Frontal cortex (tissue), 4 donors: ENCODE measurements at places on chromosomes 6 and 20. TPM values are rescaled to one million over a fixed set of nuclear protein-coding genes. Genes with fewer than 3 reads are reported as not detected.

DNA sequence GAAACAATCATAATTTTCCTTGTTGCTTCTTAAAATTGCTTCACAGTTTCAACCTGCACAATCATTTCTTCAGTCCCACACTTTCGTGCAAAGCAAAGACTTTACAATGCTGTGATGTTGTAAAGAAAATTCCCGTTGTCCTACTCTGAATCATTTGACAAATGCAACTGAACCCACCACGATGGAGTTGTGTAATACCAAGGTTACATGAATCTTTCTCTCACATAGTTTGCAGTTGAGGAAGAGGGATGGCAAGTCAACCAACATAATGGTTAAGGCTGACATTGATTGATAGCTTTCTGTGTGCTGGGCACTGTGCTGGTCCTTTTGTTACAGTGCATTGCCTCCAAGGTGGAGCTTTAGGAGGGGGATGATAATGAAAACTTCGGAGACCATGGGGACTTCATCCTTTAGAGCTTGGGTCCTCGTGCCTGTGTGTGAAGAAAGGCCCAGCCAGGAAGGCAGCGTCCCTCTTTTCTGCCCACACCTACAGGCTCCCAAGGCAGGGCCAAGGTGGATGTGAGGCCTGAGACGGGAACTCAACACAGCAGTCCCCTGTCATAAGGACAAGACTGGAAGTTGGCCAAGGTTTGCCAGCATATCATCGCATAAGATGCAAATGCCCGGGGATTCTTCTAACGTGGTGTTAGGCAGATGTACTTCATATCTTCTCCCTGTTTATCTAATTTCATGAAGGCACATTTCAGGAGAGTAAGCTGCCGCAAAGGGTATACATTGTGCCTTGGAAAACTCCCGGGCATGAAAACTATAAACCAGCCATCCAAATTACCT, 96.9 kb downstream of the LY86 start:
- no peak for DNase-seq

DNA sequence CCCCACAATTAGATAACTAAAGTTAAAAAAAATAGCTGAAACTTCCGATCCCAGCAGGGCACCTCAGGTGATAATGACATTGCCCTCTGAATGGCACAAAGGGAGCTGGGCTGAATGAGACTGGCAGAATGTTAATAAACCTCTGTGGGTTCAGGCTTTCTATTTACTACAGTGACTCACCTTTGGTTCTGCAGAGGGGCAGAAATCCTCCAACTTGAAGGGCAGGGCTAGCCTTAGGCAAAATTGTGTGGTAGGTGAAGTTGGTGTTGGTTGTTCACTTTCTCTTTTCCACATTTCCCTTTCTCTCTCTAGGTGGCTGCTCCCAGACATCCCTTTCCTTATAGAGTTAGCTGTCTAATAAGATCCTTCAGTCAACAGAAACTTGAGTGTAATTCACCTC, 625.2 kb downstream of the EPM2A start:
- no peak for DNase-seq

GRCh38 chr6:26270486-26270861, 94.5 kb upstream of the BTN3A2 start:
- no peak for DNase-seq

GRCh38 chr20:24580855-24581254, 111.4 kb downstream of the SYNDIG1 start:
- DNase-seq: no peak

DNA sequence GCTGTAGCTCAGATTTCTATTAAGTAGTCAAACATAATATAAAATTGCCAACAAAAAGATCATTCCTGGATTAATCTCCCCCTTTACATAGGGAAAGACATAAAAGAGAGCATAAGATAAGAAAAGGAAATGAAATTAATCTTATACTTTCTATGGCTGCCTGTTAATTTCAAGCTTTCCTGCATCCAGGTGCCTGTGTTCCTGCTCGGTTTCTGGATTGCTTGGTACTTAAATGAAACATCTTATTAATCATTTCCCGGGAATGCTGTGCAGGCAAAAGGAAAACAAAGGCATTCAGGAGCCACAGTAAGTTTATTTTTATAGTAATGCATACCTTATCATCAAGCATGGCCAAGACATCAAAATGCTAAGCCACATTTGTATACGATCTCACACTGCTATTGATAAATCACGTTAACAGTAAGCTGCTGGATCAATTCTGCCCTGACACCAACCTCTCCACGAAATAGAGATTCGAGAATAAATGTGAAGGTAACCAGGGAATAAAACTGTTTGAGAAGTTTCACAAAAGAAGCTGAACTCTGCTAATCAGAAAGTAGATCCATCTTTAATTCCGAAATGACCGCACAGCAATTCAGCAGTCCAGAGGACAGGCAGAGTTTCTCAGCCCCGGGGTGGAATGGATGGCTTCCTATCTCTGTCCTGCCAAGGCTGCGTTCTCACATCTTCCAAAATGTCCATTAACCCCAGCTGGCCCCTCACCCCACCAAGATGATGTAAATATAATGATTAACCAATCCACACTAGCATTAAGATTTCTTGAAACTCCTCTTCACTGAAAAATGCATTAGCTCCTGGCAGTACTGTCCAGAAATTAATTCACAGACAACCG, 32.6 kb upstream of the APCDD1L start:
- no peak for DNase-seq

DNA sequence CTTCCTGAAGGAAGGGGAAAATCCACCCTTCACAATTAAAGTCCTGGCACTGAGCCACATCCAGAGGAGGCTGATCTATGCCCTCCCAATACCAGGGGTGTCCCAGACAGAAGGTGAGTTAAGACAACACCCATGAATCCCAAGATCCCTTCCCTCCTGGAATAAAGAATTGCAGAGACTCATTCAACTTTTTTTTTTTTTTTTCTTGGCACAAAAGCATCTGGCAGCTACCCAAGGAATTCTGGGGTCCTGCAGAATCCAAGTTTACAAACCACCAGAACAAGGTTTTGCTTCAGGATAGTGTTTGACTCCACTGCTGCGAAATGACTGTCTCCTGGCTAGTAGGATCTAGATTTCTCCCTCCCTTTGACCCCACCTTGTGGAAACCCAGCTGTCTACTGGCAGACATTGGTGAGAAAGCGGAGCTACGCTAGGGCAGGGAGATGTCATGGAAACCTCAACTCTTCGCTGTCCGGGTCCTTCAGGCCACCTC, 37.4 kb downstream of the JAG1 start:
- no peak for DNase-seq

DNA sequence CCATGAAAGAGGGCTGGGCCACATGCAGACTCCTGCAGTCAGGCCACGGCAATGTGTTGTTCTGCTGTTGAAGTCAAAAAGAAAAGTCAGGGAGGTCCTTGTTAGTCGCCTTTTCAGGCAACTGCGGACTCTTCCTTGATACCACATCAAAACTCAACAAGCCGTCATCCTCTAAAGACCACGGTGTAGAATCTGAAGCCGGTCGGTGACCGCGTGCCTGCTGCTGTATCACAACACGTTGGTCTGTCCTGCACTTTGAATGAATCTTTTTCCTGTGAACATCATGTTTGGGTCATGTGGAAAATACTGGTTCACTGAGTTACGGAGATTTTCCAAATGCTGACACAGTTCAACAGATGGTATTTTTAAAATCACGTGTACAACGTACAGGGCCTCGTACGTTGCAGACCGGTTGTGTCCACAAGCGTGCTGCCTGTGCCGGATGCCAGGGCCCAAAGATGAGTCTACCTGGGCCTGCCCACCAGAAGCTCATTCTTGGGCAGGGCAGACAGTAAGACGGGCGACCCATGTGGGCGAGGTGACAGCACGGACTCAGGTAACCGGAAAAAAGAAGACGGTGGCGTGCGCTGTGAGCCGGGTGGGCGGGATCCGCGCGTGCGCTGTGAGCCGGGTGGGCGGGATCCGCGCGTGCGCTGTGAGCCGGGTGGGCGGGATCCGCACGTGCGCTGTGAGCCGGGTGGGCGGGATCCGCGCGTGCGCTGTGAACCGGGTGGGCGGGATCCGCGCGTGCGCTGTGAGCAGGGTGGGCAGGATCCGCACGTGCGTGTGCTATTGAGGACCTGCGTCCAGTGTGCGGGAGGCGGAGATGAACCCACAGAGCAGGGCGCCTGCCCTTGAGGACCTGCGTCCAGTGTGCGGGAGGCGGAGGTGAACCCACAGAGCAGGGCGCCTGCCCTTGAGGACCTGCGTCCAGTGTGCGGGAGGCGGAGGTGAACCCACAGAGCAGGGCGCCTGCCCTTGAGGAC, 114.5 kb downstream of the FAM120B start:
- no peak for DNase-seq

GRCh38 chr20:19817017-19817416, 59.0 kb downstream of the RIN2 start:
- no peak for DNase-seq

GRCh38 chr20:49765846-49766541, 46.6 kb upstream of the SLC9A8 start:
- DNase-seq: no peak

DNA sequence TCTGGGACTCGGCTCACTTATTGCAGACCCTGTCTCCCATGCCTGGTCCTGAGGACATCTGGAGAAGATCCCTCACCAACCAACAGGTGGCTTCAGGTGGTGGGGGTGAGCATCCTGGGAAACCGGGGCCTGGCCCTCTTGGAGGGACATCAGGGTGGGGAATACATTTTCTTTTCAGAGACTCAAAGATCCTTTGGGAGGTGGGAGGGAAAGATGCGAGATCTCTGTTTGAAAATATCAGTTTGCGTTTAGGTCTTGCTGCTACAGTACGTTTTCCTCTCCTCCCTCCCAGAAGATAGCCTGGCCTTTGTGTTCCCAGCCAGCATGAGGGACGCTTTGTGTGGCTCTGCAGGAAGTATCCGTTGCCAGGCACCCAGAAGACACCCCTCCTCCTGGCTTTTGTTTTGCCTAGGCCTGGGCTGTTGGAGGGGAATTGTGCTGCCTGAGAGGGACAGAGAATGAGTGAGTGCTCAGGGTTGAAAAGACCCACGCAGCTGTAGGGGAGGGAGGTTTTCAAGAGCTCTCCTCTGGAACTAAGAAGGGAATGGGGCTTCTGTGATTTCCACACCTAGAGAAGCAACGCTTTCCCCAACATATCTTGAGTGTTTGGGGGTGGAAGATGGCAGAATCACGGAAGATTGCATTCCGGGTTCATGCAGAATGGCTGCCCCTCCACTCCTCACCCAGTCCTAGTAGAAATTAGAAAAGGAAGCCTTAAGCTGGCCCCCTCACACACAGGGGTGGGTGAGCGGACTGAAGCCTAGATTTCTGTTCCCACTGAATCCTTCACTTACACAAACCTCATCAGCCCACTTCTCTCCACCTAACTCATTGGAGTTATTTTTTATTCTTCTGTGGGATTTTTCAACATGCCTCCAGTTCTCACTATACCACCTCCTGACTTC, 22.0 kb upstream of the SLC2A12 start:
- peak; percentile 24 for DNase-seq

DNA sequence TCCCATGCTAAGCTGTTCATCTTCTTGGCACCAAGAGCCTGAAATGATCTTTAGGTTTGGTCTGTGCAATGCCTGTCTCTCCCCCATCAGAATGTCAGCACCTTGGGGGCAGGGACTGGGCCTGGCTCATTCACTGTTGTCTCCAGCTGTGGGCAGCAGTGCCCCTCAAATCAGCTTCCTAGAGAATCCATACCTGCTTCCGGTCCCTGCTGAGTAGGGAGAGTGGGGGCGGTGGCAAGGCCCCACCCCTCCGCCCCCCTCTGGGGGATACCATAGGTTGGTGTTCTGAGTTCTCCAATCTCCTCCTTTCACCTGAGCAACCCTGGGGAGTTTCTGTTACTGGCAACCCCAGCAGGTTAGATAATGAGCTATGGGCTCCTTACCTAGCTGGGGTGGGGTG, 19.2 kb upstream of the SPDEF start:
- peak; percentile 11 for DNase-seq

- no peak for DNase-seq
Observed at GRCh38 chr20:19820555-19821211, 62.6 kb downstream of the RIN2 start.

DNA sequence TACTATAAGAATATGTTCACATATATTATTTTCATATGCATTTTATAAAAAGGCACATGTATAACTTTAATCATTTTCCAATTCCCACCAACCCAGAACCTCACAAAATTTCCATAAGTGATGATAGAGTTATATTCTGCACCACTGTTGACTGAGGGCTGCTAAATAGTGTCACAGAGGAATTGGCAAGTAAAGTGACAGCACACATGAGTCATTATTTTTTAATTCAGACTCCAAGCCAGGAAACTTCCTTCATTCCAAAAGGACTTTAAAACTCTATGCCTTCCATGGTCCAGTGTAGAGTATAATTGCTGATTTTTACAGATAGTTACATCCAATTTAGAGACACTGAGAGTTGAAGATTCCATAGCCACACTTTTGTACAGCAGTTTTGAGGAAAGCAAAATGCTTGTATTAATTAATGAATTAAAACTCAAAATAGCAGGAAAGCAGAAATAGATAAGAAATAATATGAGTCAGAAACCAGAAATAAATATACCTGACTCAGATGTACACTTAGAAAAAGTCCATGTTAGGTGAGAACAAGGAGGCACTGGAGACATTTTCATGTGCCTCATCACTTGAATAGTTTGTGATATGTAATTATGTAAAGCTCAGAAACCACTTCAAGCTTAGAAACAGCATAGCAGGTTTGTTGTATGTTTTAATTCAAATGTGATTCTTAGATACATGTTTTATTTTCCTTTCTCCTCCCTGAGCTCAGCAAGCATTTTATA, 425.2 kb upstream of the OPRM1 start:
- no peak for DNase-seq

DNA sequence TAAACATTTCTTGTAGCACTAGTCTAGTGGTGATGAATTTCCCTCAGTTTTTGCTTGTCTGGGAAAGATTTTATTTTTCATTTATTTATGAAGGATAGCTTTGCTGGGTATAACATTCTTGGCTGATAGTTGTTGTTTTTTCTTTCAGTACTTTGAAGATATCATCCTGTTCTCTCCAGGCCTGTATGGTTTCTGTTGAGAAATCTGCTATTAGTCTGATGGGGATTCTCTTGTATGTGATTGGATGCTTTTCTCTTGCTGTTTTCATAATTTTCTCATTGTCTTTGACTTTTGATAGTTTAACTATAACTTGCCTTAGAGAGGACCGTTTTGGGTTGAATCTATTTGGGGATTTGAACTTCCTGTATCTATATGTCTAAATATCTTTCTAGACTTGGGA, 207.1 kb downstream of the PACRG start:
- DNase-seq: no peak

- no peak for DNase-seq
Observed at GRCh38 chr6:27834879-27835549, 77.2 kb downstream of the OR2B2 start.

GRCh38 chr6:21931641-21932335, 338.2 kb downstream of the SOX4 start:
- no peak for DNase-seq

GRCh38 chr20:58444746-58445255, 55.8 kb downstream of the VAPB start:
- no peak for DNase-seq

- no peak for DNase-seq
Observed at GRCh38 chr6:77816766-77817270, 164.0 kb downstream of the MEI4 start.

The GMDS gene
- 5.3 TPM for total RNA-seq

The LAMA2 gene
- total RNA-seq: 11.4 TPM

The RGS17 gene
- total RNA-seq: 112 TPM

The PPP1R14C gene
- 59.1 TPM for total RNA-seq

The RIN2 gene
- total RNA-seq: 9.0 TPM

The DEFB132 gene
- total RNA-seq: not detected

The PPIL6 gene
- total RNA-seq: 37.9 TPM

The IP6K3 gene
- not detected for total RNA-seq

The SLC22A3 gene
- total RNA-seq: 3.3 TPM

The ANGPT4 gene
- total RNA-seq: not detected
